ENCODE measurements at places on chromosomes 7 and 10.

DNA sequence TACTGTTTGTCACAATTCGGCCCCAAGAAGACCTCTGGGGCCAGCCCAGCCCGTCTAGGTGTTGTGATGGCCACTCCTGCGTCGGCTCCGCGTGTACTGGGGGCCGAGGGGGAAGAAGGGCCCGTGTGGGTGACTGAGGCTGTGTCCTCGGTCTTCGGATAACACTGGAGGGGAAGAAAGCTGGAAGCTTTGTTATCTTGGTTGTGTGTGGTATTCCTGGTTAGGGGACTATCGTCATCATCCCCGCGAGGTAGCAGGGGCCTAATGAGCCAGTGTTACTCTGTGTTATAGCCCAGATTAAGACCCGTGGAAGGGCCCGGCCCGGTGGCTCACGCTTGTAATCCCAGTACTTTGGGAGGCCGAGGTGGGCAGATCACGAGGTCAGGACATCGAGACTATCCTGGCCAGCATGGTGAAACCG is 854 bp downstream of the MTG1 start:
- no peak for DNase-seq

- no peak for DNase-seq
Observed at GRCh38 chr10:77841711-77842375, 84.7 kb downstream of the DLG5 start.

GRCh38 chr10:18399158-18399557 is 252.2 kb downstream of the NSUN6 start:
- DNase-seq: no peak

- no peak for DNase-seq
Observed at GRCh38 chr10:24825551-24825950, 101.9 kb upstream of the ARHGAP21 start.

DNA sequence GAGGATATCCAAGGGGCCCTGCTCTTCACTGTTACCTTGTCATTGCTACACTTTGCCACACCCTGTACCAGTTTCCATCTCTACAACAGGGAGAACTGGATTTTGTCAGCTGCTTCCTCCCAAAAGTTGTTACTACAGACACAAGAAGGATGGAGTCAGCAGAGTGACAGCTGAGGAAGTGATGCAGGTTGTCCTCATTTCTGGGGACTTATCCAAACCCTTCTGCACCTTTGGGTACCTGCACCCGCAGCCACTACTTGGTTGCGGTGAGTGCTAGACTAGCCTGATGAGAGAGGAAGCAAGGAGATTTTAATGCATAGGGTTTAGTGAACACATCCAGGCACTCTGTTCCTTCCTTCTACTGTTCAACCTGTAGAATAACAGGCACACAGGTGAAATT is 281.0 kb downstream of the RPS24 start:
- DNase-seq: no peak

- no peak for DNase-seq
Observed at GRCh38 chr7:1323178-1324027, 90.7 kb downstream of the UNCX start.
